ENCODE measurements at places on chromosomes 1 and 21.

- no peak for DNase-seq
Measured at GRCh38 chr1:2587071-2587859, 688 bp downstream of the PRXL2B start.

DNA sequence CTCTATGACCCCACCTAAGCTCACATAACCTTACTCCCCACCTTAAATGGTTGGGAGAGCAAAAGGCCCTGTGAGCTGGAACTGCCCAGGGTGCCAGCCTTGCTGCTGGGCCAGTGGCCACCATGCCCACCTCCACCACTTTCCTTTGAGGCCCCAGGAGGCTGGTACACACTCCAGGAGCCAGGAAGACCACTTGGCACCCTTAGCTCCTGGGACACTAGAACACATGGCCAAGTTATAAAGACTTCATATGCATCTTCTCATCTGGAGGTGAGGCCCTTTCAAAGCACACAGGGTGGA lies 21.9 kb downstream of the CAPZB start:
- DNase-seq = no peak

GRCh38 chr1:157155658-157156057 lies 17.5 kb upstream of the ETV3 start:
- no peak for DNase-seq

DNA sequence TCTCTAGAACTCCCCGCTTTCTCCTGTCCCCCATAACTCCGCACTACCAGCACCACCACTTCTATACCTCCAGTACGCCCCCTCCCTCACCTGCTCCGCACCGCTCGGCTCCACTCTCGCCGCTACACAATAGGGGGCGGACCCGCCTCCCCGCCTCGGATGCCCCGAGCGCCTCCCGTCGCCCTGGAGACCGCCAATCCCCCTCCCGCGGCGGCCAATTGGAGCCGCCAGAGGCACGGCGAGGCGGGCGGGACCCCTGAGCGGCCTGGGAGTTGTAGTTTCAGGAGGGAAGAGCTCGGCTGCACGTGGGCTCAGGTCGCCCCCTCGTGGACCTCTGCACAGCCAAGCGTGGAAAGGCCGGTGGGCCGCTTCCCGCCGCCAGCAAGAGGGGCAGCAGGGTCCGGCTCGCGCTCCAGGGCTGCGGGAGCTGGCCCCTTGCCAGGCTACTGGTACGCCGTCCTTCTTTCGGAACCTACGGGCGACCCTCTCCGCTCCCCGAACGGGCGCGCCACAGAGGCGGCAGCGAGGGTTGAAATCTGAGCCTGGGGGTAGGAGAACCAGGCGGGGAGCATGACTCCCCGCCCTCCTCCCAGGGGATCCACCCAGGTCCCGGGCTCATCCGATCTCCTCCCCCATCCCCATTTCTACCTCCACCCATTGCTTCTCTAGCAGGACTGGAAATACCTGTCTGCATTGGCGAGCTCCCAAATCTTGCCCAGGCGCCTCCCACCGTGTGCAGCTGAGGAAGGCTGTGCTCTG lies at the start of gene IGSF9:
TSS of gene IGSF9 (minus strand) at position 131 of the 759 bp plus-strand sequence. CDS start 2,159 bp downstream, outside the sequence.
- DNase-seq = peak; percentile 73

- no peak for DNase-seq
Measured at GRCh38 chr1:193311226-193311948, 125.0 kb upstream of the B3GALT2 start.

DNA sequence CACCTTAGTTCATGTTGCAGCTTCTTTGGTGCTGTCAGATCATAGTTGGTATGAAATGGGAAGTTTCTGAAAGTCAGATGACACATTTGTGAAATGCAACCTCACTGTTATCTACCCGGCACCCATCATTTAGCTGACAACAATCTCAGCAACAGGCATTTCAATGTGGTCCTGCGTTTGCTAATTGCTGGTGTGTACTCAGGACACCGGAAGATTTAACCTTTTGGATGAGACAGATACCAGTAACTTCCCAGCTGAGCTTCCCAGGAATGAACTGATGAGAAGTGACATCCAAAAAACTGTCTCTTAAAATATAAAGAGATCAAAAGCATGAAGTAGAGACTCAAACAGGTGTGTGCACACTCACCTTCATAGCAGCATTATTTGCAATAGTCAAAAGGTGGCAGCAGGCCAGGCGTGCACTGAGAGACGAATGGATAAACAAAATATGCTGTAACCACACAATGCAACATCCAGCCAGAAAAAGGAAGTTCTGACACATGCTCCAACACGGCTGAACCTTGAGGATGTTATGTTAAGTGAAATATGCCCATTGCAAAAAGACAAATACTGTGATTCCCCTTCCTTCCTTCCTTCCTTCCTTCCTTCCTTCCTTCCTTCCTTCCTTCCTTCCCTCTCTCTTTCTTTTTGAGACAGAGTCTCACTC lies 7.9 kb upstream of the CLDN14 start:
- DNase-seq = peak; percentile 46

GRCh38 chr1:46983166-46983829 lies 40.2 kb upstream of the CYP4X1 start:
- no peak for DNase-seq

- DNase-seq = no peak
Measured at GRCh38 chr21:35136586-35137219, 87.6 kb upstream of the RUNX1 start.

DNA sequence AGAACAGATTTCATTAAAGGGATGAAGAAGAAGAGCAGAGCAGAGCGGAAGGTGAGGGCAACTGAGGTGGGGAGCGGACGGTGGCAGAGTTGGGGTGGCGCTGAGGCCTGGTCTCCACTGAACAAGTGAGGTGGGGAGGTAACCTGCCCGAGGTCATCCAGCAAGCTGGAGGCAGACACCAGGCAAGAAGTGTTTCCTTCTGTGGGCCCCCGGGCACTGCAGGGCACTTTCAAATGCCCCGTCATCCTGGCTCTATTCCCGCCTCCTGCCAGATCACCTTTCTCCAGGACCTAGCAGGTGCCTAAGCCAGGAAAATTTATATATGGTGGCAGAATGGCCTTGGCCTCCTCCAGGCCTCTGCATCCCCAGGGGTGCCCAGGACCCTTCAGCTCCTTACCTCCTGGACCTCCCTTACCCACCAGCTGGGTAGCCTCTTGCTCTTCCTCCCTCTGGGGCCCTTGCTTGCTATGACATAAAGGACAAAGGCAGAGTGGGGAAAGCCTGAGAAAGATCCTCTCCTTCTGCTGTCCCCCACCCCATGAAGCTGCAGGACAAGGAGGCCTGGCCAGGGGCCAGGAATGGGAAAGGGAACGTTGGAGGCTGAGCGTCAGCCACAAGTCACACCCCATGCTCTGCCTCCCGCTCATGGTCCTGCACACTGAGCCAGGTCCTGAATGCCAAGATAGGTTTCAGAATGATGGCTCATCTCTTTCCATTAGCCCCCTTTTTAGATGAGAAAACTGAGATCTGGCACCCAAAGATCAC lies 29.0 kb downstream of the VWA5B1 start:
- DNase-seq = no peak

DNA sequence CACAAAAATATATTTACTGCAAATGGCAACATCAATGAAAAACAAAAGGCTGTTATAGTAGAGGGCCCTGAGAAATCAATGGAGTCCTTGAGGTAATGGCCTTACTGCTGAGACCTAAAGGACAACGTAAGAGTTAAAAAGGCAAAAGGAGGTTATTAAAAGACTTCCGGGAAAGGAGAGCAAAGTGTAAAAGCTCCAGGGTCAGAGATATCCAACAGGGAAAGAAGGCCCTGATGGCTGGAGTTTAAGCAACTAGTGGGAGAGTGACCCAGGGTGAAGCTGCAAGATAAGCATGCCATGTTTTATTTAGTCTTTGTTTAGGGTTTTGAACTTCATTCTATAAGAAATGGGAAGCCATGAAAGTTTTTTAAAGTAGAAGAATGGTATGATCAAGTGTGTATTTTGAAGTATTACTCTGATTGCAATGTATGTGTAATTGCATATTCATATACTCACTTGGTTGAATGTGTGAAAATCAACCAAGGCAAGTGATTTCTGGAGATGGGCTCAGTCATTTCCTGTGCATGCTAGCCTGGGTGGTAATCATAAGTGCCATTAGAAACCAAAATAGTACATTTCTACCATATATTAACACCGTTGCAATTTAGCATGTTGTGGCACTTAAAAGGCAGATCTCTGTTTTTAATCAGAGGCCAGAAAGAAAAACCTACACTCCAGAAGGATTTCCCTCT lies 5.3 kb upstream of the DPYD start:
- no peak for DNase-seq
